ENCODE measurements at places on chromosomes 4 and X.

DNA sequence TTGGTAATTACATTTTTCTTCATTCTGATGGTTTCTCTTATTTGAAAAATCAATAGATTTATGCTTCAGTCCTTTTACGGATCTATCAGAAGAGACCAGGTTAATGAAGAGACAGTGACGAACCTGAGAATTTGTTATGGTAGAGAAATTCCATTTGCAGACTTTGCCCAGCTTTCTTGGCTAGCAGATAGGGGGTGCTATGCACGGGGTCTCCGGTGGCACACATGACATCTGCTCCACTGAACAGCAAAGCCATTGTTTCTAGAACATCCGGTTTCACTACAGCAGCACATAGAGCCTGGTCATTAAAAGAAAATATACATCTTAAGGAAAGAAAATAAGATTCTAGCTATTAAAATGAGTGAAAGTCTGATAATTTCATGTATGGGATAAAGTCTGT, 85.1 kb downstream of the ARAP2 start:
- no peak for DNase-seq

DNA sequence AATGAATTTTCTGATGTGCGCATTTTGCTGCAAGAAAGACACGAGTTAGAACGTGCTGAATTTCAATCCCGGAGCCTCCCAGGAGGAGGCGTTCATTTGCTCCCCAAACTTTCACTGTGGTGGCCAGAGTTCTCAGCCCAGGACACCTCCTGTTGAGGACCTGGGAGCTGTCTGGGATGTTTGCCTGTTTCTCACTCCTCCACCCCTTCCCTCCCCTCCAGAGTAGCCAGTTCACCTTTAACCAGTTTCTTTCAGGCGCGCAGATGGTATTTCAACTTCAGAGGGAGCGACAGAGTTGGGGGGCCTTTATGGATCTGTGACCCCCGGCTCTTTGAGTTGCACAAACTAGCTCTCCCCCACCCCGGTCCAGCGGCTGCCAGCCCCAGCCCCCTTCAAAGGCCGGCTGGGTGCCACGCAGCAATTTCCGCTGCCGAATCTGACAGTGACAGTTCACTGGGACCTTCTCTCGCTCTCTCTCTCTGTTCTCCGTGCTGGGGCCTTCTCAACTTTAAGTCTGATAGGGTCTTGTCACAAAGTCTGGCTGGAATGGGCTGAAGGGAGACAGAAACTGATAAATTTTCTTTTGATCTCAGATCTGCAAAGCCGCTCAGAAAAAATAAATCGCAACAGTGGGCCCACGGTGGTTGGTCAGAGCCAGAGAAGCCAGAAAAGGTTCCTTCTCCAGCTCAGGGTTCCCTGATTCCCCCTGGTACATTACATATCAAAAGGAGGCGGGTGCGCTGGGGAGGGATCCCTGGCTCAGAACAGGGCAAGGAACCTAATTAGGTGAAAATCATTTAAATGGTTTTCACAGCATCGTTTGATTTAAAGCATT, 100.0 kb upstream of the STX18 start:
- no peak for DNase-seq

GRCh38 chr4:110138551-110138950, 59.9 kb downstream of the ELOVL6 start:
- no peak for DNase-seq

GRCh38 chr4:17313194-17313593, 198.7 kb downstream of the QDPR start:
- no peak for DNase-seq

- no peak for DNase-seq
Measured at GRCh38 chr4:8070736-8071718, 87.6 kb downstream of the ABLIM2 start.

DNA sequence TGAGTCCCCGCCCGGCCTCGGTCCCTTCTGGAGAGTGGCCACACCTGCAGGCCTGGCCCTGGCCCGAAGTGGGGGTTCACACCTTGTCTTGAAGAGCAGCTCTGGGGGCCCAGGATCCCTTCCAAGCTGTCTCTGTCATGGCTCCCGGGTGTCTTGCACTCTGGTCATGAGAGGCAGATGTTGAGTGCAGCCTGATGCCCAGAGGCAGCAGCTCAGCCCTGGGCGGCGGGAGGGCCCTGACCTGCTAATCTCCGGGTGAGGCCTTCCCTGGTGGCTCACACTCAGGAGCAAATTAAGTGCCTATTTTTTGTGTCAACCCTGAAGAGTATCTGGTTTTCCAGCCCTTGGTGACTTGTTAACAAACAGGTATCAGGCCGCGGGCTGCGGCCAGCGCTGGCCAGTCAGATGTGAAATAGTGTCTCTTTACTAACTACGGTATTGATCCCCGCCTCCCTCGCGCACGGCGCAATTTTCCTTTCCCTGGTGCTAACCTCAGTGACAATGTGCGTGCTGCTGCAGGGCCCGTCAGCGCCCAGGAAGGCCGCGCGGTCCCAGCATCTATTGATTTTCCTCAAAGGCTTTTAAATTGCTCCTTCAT, 24.2 kb downstream of the NKX1-1 start:
- no peak for DNase-seq

DNA sequence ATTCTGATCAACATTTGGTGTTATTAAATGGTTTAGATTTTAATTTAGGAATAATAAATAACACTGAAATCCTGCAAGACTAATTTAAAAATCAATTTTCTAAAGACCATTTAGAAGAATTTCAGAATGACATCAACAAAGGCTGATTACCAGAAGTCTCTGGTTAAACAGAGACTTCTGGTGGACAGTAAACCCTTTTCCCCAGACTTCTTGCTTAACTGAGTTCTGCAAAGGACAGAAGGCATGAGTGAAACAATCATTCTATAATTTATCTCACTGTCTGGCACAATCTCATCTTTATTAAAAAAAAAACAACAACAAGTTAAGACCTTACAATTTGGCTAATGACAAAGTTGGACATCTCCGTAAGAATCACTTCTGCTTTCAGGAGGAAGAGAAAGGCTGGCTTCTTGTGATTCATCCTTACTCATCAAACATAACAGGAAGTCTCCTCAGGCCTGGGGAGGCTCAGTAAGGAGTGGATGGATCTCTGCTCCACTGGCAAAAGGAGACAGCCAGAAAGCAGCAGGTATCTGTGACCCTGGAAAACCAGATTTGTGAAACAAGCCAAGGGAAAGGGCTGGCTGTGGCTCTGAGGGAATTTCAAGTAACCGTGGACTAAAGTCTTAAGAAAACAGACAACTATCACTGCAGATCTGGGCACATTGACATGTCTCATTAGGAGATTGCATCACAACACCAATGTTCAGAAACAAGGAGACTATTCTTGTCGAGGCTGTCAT, 908 bp upstream of the TLR6 start:
- DNase-seq = peak; percentile 26

DNA sequence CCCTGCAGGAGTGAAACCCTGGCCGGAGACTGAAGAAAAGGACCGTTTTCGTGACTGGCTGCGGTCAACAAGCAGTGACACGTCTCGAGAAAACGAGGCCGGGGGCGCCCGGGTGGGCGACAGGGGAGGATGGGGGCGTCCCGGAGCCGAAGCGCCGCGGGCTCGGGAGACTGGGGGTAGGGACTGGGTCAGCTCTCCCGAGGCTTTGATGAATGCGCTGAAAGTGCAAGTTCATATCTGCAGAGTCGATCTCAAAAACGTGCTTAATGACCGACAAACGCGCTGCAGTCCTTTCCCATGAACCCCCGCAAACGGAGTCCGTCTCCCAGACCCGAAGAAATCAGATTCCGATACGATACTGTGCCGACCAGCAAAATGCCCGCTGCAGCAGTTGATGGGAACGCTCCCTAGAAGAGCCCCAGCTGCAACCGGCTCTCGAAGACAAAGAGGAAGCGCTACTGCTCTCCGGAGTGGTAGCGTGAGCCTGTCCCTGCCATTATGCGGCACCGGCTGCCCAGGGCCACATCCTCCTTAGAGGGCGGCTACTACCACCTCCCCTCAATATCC, 806 bp upstream of the CD99L2 start:
- DNase-seq = peak; percentile 19

DNA sequence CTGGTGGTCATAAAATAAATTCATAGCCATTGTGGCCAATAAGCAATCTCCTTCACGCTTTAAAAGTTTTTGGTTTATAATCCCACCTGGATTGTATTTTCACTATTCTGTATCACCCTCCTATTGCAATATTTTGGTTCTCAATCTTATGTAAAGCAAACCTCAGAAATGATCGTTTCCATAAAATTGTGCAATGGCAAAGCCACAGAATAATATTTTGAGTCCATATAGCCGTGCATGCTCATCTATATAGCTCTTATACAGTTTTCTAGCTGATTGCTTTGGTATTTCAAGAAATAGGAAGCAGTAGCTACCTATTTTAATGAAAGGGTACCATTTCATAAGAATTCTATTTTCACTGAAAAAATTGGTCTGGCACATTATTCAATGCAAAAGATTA, 10.0 kb upstream of the HAND2 start:
- DNase-seq = no peak

GRCh38 chrX:19849464-19850080, 37.8 kb downstream of the SH3KBP1 start:
- no peak for DNase-seq

GRCh38 chr4:42234817-42235216, 82.4 kb upstream of the BEND4 start:
- no peak for DNase-seq
